AG04450 (cell line): ENCODE measurements at places on chromosomes 11 and 22.

DNA sequence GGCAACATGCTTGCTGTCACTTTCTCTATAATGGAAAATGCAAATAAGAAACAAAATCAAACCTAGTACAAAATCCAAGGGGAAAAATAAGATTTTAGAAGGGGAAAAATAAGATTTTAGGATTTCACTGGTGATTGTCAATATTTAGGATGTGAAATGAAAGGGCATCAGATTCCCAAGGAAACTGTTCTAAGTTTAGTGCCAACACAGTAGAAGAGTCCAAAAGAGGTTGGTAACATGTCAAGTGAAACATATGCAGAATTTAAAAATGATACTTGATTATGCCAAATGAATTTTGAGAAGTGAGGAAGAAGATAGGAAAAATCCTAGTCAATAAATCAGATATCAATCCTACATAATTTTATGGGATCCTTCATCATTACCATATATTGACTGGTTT, 45.7 kb upstream of the ARL14EP start:
- DNase-seq: no peak

DNA sequence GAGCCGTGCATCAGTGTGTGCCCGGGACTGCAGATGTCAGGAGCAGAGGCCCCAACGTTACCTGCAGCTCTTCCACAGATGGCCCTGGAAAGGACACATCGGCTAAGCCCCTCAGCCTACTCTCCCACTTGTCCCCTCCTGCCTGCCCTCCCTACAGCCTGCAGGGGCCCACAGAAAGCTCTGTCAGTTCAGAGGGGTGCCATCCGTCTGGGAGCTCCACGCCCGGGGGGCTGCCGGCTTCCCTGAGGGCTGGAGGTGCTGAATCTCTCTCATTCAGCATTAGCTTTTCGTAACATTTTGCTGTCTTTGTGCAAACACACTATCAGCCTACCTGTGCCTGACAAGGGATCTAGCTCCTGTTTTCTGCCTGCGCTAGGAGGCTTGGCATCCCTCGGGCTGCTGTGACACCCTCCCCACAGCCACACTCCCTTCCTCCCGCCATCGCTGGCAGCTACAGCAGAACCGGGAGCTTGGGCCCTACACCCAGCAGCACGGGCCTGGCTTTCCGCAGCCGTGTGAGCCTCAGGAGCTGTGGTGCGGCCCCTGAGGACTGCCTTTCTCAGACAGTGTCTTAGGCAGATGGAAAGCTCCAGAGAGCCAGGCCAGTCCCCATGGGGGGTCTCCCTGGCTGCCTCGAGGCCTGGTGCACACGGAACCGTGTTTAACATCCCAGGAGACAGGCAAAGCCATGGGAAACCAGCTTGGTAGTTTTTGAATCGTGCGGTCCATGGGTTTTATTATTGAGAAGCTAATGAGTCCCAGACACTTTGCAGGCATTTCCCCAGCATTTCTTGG, 198.3 kb upstream of the B3GAT1 start:
- no peak for DNase-seq

DNA sequence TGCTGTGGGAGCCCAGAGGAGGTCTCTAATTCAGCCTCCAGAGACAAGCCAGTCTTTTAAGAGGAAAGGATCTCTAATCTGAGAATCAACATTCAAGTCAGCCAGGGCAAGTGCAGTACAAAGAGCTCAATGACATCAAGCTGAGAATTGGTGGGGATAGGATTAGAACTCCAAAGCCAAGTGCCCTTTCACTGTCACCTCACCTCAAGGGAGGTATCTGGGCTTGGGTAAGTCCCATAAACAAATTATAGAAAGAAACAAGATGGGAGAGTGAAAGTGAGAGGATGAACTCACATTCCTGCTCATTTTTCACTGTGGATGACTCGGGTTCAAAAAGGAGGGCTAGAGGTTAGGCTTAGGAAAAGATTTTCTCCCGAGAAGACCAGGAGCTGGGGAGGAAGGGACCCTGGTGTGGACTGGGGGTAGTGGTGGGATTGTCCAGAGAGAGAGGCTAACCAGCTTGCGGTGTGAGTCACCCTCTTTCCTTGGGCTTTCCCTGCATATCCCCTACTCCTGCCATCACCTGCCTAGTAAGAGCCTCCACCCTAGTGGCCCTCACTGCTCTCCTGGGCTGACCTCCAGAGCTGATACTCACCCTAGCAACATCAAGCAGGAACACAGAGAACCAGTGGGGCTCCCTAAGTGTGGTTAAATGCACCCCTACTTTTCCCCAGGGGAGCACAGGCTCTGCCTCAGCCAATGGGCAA, 70.4 kb downstream of the RRM1 start:
- DNase-seq: no peak

DNA sequence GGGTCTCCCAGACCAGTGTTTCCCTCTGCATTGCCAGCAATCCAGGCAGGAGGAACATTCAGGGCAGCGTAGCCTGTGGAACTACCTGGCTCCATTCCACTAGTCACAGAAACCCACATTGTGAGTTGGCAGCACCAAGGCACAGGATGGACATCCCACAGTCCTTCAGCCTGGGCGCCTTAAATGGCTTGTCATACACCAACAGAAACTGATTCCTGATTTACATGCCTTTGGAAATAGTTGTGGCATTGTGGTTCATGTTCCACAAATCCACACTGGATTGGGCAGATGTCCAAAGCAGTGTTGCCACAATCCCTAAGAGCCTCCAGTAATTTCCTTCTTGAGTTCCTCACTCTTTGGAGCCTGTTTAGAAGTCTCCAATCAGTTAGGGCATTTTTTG, 225.6 kb downstream of the BLID start:
- DNase-seq: no peak

GRCh38 chr11:86091566-86091965, 22.7 kb upstream of the PICALM start:
- DNase-seq: no peak

- DNase-seq: no peak
Observed at GRCh38 chr11:115148691-115149090, 355.5 kb downstream of the CADM1 start.

DNA sequence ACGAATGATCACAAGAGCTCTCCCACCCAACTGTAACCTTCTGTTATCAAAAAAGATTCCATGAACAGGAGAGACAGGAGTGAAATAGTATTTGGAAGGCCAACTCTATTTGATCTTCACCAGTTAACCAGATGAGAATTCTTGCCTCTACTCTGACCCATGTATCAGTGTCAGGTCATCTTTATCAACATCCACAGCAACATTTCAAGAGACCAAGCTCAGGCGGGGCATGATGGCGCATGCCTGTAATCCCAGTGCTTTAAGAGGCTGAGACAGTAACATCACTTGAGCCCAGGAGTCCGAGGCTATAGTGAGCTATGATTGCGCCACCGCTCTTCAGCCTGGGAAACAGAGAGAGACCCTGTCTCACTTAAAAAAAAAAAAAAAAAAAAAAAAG, 62.3 kb downstream of the GAB2 start:
- DNase-seq: no peak

DNA sequence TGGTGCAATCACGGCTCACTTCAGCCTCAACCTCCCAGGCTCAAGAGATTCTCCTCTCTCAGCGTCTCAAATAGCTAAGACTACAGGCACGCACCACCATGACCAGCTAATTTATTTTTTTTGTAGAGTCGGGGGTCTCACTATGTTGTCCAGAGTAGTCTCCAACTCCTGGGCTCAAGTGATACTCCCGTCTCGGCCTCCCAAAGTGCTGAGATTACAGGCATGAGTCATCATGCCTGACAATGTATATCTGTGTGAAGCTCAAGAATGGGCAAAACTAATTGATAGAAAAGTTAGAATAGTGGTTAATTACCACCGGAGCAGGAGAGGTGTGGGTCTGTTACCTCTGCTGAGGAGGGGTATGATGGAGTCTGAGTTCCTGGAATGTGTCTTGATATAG, 9.1 kb upstream of the SLC43A3 start:
- no peak for DNase-seq

DNA sequence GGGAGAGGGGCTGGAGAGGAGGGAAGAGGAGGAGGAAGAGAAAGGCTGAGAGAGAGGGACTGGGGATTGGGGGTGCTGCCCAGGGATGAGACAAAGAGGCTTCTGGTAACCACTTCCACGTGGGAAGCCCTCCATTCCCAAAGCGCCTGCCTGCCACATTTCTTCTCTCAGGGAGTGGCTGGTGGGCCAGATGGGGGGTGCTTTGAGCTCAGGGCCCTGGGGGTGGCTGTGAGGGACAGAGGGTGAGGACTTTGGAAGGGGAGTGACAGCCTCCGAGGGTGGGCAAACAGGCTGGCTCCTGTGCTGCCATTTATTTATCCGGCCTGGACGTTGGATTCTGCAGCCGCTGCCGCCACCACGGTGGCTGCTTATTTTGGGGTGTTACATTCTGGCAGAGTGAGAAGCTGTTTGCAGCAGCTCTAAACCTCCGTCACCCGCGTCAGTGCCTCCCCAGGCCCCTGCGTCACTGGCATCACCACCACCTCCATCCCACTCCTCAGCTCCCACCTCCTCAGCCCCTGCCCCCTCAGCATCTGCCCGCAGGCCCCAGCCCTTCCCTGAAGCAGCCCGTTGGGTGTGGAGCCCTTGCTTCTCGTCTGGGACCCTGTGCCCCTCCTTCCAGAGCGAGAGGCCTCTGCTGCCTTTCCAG, 1.6 kb downstream of the RTN4RL2 start:
- no peak for DNase-seq

- no peak for DNase-seq
Observed at GRCh38 chr11:95091663-95092180, 2.1 kb downstream of the ENDOD1 start.

- DNase-seq: no peak
Observed at GRCh38 chr11:102112509-102112821, 2.2 kb downstream of the YAP1 start.

GRCh38 chr11:88297863-88298262, 39.7 kb downstream of the CTSC start:
- no peak for DNase-seq

GRCh38 chr11:78161962-78162371, 22.5 kb upstream of the ALG8 start:
- no peak for DNase-seq

DNA sequence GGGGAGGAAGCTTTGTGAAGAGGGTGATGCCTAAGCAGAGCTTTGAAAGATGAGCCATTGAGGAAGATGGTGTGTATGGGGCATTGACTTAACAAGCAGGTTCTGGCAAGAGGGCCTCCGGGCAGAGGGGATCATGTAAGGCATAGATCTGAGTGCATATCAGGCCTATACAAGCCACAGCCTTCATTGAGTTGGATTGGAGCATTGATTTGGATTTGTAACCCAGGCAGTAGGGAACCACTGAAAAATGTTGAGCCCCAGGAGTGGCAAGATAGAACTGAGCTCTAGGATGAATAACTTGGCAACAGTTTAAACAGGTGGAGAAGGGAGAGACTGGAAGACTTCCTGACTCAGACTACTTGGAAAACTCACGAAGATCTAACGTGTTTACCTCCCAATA, 21.4 kb downstream of the PANX1 start:
- no peak for DNase-seq

- DNase-seq: no peak
Observed at GRCh38 chr11:74195828-74196227, 24.7 kb downstream of the PPME1 start.

DNA sequence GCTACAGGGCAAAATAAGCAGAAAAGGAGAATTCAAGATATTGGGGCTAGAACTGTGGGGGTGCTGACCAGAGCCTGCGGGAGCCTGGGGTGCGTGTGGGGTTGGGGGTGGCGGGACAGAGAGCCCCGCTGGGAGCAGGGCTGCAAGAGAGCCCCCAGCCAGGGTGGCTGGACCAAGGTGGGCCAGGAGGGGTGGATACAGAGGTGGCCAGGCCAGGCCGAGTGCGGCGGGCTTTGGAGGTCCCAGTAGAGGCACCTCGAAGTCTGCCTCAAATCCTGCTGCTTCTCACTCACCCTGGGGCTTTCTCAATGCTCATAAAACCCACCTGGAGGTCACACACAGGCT, 16.9 kb upstream of the MUC5B start:
- DNase-seq: no peak

GRCh38 chr11:46212720-46213119, 64.7 kb upstream of the CREB3L1 start:
- no peak for DNase-seq

- DNase-seq: no peak
Observed at GRCh38 chr22:36911887-36912661, 1.4 kb upstream of the CSF2RB start.

- DNase-seq: no peak
Observed at GRCh38 chr11:121249039-121249663, 43.4 kb upstream of the SC5D start.

GRCh38 chr11:108340973-108341372, 118.1 kb downstream of the ATM start:
- DNase-seq: no peak
